ENCODE measurements at places on chromosomes 5 and 9. TPM values are rescaled to one million over a fixed set of nuclear protein-coding genes. Genes with fewer than 3 reads are reported as not detected.
A peak's percentile ranks its signal among the peaks of the same experiment; 100 is the strongest.

Gene S1PR3
- total RNA-seq: 0.02 TPM

Gene BDP1
- 30.5 TPM for total RNA-seq

Gene BARX1
- total RNA-seq: not detected

Gene TAF7
- 96.6 TPM for total RNA-seq

Gene APBA1
- total RNA-seq: 0.15 TPM

Gene DMRT3
- total RNA-seq: not detected

Gene SMIM15
- total RNA-seq: 74.4 TPM

DNA sequence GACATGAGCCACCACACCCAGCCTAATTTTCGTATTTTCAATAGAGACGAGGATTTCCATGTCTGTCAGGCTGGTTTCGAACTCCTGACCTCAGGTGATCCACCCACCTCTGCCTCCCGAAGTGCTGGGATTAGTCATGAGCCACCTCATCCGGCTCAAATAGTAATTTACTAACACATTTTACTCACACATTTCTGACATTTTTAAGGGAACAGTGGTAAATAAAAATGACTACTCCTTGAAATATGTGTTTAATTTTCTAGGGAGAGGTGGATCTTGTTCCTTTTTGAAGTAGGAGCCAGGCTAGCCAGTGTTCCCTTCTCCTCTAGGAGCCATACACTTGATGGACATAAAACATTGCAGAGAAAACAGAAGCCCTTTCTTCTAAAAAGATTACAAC is 55.2 kb upstream of the ERBIN start:
- no peak overlapping the region for H3K27ac ChIP-seq
- DNase-seq: no peak
- H3K36me3 ChIP-seq: no peaks in the 10 kb centered on the region
- no peaks in the 10 kb centered on the region for H3K27me3 ChIP-seq

- H3K27me3 ChIP-seq: no peaks in the 10 kb centered on the region
- peaks cover 58% of the 10 kb centered on the region for H3K4me1 ChIP-seq
- H3K4me3 ChIP-seq: no peak overlapping the region
- no peak for DNase-seq
- H3K27ac ChIP-seq: no peak overlapping the region
- peaks cover 2% of the 10 kb centered on the region for H3K36me3 ChIP-seq
Observed at GRCh38 chr5:81023261-81023970, 63.3 kb downstream of the RASGRF2 start.

DNA sequence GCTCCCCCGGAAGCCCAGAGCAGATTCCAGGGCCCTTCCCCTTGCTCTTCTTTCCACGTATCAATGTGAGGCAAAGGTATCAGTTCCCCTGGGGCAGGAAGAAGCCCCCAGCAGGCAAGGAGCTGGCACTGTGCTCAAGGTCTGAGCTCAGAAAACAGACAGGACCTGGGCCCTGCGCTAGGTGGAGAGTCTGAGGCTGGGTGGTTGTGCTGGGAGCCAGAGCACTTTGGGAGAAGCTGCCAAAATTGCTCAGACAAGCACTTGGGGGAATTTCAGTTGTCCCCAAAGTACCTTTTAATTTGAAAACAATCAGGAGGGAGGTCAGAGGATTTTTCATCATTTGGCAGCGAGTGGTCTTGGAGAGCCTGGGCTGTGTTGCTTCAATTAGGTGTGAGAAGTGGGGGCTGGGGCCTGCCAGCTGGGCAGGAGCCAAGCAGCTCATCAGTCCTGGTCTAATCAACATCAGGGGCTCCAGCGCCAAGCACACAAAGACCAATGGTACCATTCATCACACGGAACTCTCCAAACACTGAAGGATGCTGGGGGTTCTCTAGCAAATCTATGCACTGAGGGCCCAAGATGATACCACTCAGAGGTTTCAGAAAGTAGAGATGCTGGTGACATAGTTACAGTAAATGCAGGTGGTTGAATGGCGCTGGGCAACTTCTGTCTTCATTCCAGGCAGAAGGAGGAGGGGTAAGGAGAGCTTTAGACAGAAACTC is 176.5 kb downstream of the SNX18 start:
- no peak for DNase-seq
- H3K4me3 ChIP-seq: no peak overlapping the region
- no peaks in the 10 kb centered on the region for H3K4me1 ChIP-seq
- H3K27ac ChIP-seq: no peak overlapping the region
- no peaks in the 10 kb centered on the region for H3K36me3 ChIP-seq
- no peaks in the 10 kb centered on the region for H3K27me3 ChIP-seq

DNA sequence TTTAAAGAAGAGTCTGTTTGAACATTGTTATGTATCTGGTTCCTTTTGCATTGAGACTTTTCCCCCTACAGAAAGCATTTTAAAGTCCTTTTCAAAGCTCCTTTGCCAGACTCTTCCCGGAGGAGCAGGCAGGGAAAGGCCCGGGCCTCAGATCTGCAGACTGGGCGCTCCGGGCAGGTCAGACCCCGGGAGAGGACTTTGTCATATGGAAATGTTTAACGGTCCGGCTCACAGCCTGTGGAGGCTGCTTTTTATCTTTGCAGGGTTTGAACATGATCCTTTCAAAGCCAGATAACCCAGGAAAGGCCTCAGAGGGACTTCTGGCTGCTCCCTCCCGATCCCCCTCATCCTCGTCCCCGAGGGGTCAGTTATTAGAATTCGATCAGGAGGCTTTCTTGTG is 82.1 kb upstream of the IRX2 start:
- H3K4me1 ChIP-seq: no peaks in the 10 kb centered on the region
- H3K27ac ChIP-seq: no peak overlapping the region
- H3K27me3 ChIP-seq: no peaks in the 10 kb centered on the region
- no peaks in the 10 kb centered on the region for H3K36me3 ChIP-seq

GRCh38 chr9:132242621-132243155 is 80.8 kb downstream of the NTNG2 start:
- H3K27me3 ChIP-seq: peaks cover 16% of the 10 kb centered on the region
- H3K36me3 ChIP-seq: no peaks in the 10 kb centered on the region
- DNase-seq: no peak
- H3K4me3 ChIP-seq: peak overlapping the region; percentile 73

- DNase-seq: no peak
- H3K36me3 ChIP-seq: no peaks in the 10 kb centered on the region
- H3K27ac ChIP-seq: no peak overlapping the region
- H3K27me3 ChIP-seq: no peaks in the 10 kb centered on the region
- H3K4me3 ChIP-seq: no peak overlapping the region
Observed at GRCh38 chr9:101453776-101454570, 18.4 kb upstream of the ALDOB start.

DNA sequence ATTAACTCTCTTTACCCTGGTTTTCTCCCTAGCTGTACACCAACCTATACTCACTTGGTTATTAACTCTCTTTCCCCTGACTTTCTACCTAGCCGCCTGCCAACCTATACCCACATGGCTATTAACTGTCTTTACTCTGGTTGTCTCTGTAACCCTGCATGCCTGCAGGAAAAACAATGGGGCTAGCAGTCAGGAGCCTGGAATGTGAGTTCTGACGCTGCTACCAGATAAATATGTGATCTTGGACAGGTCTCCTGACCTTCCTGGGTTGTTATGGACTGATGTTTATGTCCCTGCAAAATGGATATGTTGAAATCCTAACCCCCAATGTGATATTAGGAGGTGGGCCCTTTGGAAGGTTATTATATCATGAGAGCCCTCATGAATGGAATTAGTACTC is 119.2 kb downstream of the SMARCA2 start:
- no peaks in the 10 kb centered on the region for H3K36me3 ChIP-seq
- no peaks in the 10 kb centered on the region for H3K27me3 ChIP-seq
- DNase-seq: no peak
- no peak overlapping the region for H3K27ac ChIP-seq

- DNase-seq: no peak
- peaks cover 12% of the 10 kb centered on the region for H3K4me1 ChIP-seq
- H3K27ac ChIP-seq: no peak overlapping the region
- no peak overlapping the region for H3K4me3 ChIP-seq
- no peaks in the 10 kb centered on the region for H3K27me3 ChIP-seq
Observed at GRCh38 chr5:116514421-116514970, 60.1 kb downstream of the SEMA6A start.

GRCh38 chr5:60230456-60230855 is 336.9 kb upstream of the PDE4D start:
- peaks cover 5% of the 10 kb centered on the region for H3K4me1 ChIP-seq
- no peak overlapping the region for H3K27ac ChIP-seq
- no peak overlapping the region for H3K4me3 ChIP-seq
- no peak for DNase-seq
